ENCODE measurements at places on chromosomes 7 and 10. TPM values are rescaled to one million over a fixed set of nuclear protein-coding genes. Genes with fewer than 3 reads are reported as not detected.
A peak's percentile ranks its signal among the peaks of the same experiment; 100 is the strongest.

DNA sequence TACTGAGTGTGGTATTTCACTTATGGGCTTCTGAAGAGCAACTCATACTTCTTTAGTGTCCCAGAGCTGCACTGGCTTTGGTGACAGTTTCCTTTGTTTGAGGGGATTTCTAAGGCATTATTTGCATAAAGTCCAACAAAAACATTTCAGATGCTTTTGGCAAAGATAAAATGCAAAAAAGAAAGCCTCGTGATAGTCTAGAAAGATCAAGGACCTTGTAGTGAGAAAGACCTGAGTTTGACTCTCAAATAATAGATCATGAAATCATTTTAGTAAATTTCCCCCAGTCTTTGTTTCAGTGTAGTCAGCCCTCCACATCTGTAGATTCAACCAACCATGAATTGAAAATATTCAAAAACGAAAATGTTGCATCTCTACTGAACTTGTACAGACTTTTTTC lies 107.4 kb downstream of the EEPD1 start:
- H3K36me3 ChIP-seq: no peaks in the 10 kb centered on the region
- DNase-seq: no peak
- no peak overlapping the region for H3K27ac ChIP-seq
- no peak overlapping the region for H3K4me3 ChIP-seq
- peaks cover 19% of the 10 kb centered on the region for H3K4me1 ChIP-seq

GRCh38 chr7:128117691-128118090 lies 86.5 kb upstream of the LRRC4 start:
- no peaks in the 10 kb centered on the region for H3K36me3 ChIP-seq
- H3K4me1 ChIP-seq: no peaks in the 10 kb centered on the region
- peak; percentile 12 for DNase-seq
- no peak overlapping the region for H3K4me3 ChIP-seq
- no peak overlapping the region for H3K27ac ChIP-seq
- H3K27me3 ChIP-seq: no peaks in the 10 kb centered on the region

DNA sequence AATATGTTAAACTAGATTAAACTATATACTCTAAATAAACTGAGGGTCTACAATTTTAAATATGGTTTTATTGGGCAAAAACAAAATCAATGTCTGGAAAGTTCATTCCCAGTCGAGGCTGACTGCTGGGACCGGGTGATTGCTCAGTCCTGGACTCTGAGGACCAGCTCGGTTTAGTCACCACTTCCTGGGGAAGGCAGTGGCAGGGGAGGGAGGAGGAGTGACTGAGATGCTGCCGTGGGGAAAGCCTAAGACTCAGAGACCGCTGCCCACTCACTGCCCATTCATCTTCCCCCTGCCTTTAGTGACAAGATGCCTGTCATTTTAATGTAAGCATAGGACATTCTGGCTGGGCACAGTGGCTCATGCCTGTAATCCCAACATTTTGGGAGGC lies 29.0 kb downstream of the ATOH7 start:
- H3K27me3 ChIP-seq: no peaks in the 10 kb centered on the region
- H3K4me1 ChIP-seq: no peaks in the 10 kb centered on the region
- H3K36me3 ChIP-seq: no peaks in the 10 kb centered on the region
- no peak for DNase-seq
- H3K27ac ChIP-seq: no peak overlapping the region

DNA sequence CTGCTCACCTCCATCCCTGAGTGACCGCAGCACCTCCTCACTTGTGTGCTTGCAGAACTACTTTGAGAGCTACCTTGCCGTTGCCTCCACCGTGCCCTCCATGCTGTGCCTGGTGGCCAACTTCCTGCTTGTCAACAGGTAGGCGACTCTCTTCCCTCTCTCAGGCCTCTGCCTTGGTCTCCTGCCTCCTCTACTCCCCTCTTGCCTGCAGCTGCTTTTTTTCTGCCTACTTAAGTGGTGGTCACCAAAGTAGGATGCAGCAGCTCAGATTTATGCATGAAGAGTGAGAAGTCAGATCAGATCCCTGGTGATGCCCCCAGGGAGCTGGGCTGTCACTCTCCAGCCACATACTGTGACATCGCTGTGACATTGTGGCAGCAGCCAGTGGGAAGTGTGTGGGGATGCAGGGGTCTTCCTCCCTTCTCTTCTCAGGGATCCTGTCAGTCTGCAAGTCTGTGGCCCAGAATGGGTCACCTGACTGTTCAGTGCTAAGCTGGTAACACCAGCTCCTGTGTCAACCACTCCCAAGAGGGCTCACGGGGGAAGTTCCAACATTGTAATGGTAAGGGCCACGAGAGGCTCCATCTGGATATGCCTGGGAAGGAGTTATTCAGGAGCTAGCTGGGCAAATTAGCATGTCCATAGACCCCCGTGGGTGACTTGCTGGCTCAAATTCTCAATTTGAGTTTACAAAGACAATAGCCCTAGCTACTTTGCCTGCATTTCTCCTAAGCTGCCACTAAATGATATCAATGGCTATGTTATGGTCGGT lies 25.3 kb downstream of the SLC29A3 start:
- no peaks in the 10 kb centered on the region for H3K36me3 ChIP-seq
- peaks cover 35% of the 10 kb centered on the region for H3K4me1 ChIP-seq
- peak overlapping the region; percentile 15 for H3K27ac ChIP-seq
- no peak for DNase-seq
- no peak overlapping the region for H3K4me3 ChIP-seq
- no peaks in the 10 kb centered on the region for H3K27me3 ChIP-seq

The OPN1SW gene
- 0.29 TPM for polyA plus RNA-seq
